Keratinocyte (primary cell): ENCODE measurements at places on chromosomes 11 and 22.
A peak's percentile ranks its signal among the peaks of the same experiment; 100 is the strongest.

DNA sequence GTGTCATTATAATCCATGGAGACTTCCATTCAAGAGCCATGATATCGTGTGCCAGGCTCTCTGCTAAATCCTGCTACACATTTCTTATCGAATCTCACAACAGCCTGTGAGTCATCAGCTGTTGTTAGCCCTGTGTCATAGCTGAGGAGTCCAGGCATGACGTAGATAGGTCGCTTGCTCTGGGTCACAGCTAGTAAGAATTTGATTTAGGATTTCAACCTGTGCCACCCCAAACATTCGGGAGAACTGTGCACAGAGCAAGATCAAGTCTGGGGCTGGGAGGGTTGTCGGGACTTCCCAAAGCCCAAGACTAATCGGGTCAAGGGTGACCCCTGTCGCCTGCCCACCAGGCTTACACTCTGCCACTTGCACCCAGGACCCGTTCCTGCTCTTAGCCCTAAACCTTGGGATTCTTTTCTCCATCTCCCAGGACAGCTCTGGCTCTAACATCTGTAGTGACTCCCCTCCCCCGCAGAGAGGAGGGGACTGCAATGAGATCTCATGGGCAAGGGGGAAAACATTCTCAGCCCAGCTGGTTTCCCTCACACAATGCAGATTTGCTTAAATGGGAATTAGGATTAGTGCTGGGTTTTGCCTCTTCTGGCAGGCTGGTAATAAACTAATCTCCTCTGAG, 34.3 kb downstream of the TSPAN18 start:
- no peak for DNase-seq

GRCh38 chr11:112693781-112694180, 267.4 kb upstream of the NCAM1 start:
- no peak for DNase-seq

DNA sequence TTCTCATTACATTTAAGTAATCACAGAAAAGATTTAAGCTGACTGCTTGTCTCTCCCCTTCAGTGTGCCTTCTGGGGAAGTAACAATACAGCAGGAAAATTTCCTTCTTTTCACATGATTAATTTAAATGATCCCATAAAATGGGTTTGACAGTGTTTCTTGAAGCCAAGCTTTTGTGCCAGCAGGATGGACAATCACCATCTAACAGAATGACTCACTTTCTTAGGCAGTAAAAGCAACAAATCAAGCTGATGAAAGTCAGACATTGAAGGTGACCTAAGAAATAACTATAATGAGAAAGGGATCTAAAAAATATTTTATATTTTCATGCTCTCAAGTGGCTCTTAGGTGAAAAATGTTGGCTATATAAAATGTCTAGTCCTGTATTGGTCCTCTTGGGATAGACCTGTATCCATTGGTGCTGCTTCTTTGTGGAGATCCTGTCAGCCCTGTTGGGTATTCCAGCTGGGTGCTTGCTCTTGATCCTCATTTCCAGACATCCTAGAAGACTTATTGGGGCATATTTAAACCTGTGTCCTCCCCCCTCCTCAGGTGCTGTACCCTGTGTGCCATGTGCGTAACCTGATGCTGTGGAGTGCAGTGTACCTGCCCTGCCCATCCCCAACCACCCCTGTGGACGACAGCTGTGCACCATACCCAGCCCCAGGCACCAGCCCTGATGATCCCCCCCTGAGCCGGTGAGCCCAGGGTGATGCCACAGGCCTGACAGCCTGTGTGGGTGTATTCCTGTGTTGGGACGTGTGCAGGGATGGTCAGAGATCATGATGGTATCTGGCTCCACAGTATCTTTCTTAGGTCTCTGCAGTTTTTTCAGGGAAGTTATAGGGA, 62.7 kb upstream of the HORMAD2 start:
- DNase-seq, result no peak

- no peak for DNase-seq
Observed at GRCh38 chr11:2460540-2461252, 15.9 kb downstream of the KCNQ1 start.

GRCh38 chr11:19562156-19562555, 150.5 kb upstream of the NAV2 start:
- DNase-seq, result no peak

- DNase-seq, result no peak
Observed at GRCh38 chr22:40583053-40583741, 53.3 kb downstream of the MRTFA start.

GRCh38 chr22:26990503-26991189, 333.3 kb downstream of the MIAT start:
- no peak for DNase-seq

- DNase-seq, result no peak
Observed at GRCh38 chr11:353179-353873, 16.0 kb upstream of the B4GALNT4 start.

GRCh38 chr11:45210846-45211245, 64.4 kb downstream of the PRDM11 start:
- DNase-seq, result no peak

DNA sequence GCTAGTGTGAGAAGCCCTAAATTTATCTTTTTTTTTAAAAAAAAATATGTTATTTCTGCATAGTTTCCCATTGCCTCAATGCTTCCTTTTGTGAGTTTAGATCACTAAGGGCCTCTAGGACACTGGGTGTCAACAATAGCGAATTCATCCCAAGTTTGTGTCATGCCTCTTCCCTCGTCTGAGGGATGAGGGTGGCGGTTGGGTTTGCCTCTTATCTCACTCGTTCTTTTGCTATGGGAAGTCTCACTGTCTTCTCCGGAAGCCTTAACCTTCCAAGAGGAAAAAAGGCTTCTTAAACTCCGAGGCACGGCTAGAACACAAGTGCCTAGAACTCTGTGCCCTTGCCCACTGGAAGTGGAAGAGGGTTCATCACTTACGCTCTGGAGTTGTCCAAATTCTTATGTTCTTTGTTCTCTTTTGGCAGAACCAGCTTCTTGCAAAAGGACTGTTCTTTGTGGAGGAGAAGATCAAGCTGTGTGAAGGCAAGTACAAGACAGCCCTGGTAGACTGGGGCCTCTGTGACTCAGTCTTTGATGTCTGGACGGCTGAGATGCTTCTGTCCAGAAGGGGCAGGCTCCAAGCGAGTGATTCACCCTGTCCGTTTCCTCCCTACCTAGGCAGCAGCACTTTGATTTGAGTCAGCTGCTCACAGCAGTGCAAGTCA, 78.5 kb downstream of the TRAF6 start:
- peak; percentile 55 for DNase-seq

DNA sequence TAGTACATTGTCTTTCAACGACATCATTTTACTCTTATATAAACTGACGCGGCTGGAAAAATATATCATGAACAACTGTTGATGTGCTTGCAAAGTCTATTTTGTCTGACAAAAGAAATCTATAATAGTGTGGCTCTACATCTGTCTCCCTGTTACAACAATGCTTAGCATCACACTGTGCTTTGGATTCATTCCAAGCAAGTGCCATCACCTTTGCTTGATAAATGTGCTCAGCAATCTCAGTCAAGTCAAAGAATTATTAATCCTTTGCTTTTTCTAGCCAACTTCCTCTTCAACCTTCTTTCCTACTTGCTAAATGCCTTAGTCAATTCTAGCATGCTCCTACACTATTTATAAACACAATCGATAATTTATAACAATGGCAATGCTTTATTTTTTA, 140.5 kb downstream of the FCHSD2 start:
- no peak for DNase-seq

GRCh38 chr22:27699383-27700019, 102.1 kb downstream of the MN1 start:
- DNase-seq, result no peak

- DNase-seq, result no peak
Observed at GRCh38 chr22:17786435-17787161, 12.3 kb upstream of the BID start.

GRCh38 chr11:28763151-28763550, 655.0 kb downstream of the METTL15 start:
- DNase-seq, result no peak

- DNase-seq, result no peak
Observed at GRCh38 chr22:39279170-39279850, 34.5 kb upstream of the PDGFB start.

DNA sequence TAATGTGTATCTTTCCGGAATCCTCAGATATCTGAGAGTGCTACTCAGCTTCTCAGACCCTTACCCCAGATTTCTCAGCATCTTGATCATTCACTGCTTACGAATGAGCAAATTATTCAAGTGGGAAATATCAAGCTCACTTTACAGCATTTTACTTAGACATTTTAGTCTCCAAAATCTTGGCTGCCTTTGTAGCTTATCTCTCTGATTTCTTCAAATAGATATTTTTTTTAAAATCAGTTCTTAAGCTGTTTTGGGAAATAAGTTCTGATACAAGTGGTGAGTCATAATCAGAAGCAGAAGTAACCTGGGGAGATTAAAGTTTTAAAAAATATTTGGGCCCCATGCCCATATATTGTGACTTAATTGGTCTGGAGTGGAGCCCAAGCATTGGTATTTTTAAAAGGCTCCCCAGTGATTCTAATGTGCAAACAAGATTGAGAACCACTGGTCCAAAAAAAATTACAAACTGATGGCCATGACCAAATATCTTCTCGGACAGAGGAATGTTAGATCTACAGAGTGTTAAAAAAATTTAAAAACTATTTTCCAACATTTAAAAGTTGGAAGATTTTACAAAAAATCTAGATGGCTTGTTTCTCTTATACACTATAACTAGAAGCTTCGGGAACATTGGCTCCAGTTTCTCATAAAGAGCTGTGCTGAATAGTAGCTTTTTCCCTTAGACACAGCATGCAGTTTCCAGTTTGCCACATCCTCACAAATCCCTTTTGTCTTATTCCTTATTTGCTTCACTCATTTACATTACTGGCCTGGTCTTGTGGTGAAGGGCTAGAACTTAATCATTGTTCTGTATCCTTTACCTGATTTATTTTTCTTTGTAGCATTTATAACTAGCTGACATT, 87.8 kb upstream of the BMAL1 start:
- DNase-seq, result no peak

DNA sequence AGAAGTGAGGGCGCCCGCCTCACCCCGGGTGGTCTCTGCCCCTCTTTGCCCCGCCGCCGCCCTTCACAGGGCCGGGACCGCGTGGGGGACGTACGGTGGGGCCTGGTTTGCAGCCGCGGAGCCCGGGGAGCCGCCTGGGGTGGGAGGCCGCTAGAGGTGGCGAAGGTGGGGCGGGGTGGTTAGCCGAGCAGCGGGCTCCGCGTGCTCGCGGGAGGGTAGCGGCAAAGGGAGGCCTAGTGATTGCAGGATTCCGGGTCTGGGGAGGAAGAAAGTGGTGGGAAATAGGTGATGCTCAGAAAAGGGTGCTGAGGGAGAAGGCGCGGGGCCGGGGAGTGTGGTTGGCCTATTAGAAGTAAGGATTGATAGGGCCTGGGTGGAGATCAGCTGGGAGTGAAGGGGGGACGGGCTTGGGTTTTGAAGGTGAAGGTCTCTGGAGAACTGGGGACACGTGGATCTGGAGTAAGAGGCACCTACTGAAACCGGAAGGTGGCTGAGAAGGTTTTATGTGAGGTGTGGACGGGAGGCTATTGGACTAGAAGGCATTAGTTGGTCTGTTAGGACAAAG, 571 bp downstream of the FAR1 start:
- no peak for DNase-seq

DNA sequence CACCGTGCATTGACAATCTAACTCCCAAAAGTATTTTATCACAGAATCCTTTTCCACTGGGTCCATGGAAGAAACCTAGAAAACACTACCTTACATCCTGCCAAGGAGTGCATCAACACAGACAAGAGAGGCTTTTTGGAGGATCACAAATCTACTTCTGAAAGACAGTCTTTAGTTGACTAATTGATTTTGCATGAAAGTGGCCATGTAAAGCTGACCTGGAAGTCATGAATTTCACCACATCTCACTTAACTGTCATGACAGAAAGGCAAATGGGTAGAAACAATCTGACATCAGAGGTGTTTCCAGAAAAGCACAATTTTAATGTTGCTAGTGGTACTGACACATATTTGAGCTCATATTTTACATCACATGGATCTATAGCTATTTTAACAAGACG, 101.6 kb downstream of the FAM76B start:
- no peak for DNase-seq

GRCh38 chr22:26323013-26323412, 106.0 kb upstream of the ASPHD2 start:
- peak; percentile 25 for DNase-seq
